ENCODE measurements at places on chromosomes 16 and 17. TPM values are rescaled to one million over a fixed set of nuclear protein-coding genes. Genes with fewer than 3 reads are reported as not detected.

- no peak overlapping the region for H3K27ac ChIP-seq
- no peaks in the 10 kb centered on the region for H3K36me3 ChIP-seq
- DNase-seq: no peak
- no peak overlapping the region for H3K4me3 ChIP-seq
- no peaks in the 10 kb centered on the region for H3K27me3 ChIP-seq
- no peaks in the 10 kb centered on the region for H3K4me1 ChIP-seq
These were observed 207.4 kb upstream of the WSB1 start for GRCh38 chr17:27086526-27086925.

GRCh38 chr16:68412061-68412460 lies 36.2 kb downstream of the SMPD3 start:
- H3K4me1 ChIP-seq: no peaks in the 10 kb centered on the region
- no peaks in the 10 kb centered on the region for H3K27me3 ChIP-seq
- no peak overlapping the region for H3K27ac ChIP-seq
- H3K4me3 ChIP-seq: no peak overlapping the region

DNA sequence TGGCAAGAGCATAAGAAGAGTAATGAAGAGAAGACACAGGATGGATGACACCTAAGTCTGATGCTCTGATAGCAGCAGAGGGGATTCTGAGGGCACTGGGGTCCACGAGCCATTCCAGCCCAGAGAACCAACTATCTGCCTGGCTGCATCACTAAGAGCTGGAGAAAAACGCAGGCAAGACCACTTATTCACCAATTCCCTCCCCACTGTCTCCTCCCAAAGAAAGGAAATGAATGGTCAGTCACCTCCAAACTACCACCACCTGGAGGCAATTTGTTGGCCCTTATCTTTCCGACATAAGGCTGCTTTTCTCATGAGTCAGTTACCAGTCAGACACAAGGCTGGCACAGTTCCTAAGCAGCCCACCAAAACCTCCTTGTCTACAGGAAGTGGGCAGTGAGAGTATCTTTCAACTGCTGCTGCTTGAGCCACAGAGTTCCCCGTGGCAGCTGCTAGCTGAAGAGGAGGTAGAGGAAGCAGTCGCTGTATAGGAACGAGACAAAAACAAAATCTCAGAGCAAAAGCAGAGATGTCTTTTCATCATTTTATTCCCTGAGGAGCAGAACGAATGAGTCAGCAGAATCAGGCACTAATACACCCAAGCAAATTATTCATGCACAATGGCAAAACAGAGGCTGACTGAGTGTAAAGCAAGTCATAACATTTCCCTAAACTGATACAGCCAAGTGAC lies 111.1 kb downstream of the SMG6 start:
- H3K27ac ChIP-seq: no peak overlapping the region
- peaks cover 66% of the 10 kb centered on the region for H3K36me3 ChIP-seq
- no peak for DNase-seq
- peaks cover 20% of the 10 kb centered on the region for H3K4me1 ChIP-seq
- H3K4me3 ChIP-seq: no peak overlapping the region

GRCh38 chr16:29012913-29013553 lies 28.2 kb downstream of the LAT start:
- H3K36me3 ChIP-seq: no peaks in the 10 kb centered on the region
- DNase-seq: no peak
- no peaks in the 10 kb centered on the region for H3K4me1 ChIP-seq
- no peak overlapping the region for H3K4me3 ChIP-seq
- H3K27ac ChIP-seq: no peak overlapping the region
- H3K27me3 ChIP-seq: no peaks in the 10 kb centered on the region

DNA sequence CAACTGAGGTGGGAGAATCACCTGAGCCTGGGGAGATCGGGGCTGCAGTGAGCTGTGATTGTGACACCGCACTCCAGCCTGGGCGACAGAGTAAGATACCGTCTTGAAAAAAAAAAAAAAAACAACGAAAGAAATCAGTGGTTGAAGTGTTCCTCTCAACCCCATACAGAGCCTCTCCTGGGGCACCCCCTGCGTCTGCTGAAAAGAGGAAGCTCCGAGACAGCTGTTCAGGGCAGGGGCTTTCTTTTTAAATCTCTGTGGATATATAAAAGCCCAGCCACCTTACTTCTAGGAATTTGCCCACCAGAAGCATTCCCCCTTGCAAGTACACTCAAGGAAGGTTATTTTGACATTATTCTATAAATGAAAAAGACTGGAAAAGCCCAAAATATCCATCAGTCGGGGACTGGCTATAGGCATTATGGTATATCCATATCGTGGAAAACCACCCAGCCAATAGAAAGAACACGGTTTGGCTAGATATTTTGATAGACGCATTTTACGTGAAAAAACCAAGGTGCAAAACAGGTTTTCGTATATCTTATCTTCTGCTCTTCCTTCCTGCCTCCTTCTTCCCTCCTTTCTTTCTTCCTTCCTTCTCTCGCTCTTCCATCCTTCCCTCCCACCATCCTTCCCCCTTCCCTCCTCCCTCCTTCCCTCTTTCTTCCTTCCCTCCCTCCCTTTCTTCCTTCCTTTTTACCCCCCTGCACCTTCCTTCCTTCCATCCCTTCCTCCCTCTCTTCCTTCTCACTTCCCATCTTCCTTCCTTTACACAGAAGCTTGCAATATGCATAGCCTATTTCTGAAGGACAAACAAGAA lies 9.2 kb upstream of the CCL22 start:
- H3K36me3 ChIP-seq: no peaks in the 10 kb centered on the region
- no peak for DNase-seq
- H3K4me1 ChIP-seq: no peaks in the 10 kb centered on the region
- H3K27me3 ChIP-seq: peaks cover 5% of the 10 kb centered on the region
- no peak overlapping the region for H3K4me3 ChIP-seq

GRCh38 chr16:89860747-89861304 lies 12.6 kb upstream of the TCF25 start:
- peaks cover 10% of the 10 kb centered on the region for H3K36me3 ChIP-seq
- DNase-seq: peak; percentile 95
- no peak overlapping the region for H3K27ac ChIP-seq
- no peak overlapping the region for H3K4me3 ChIP-seq

- peak; percentile 91 for DNase-seq
- peaks cover 7% of the 10 kb centered on the region for H3K4me1 ChIP-seq
- H3K36me3 ChIP-seq: peaks cover under 1% of the 10 kb centered on the region
- peaks cover 10% of the 10 kb centered on the region for H3K27me3 ChIP-seq
These were observed at the start of gene NHLRC4 for GRCh38 chr16:566475-567372. Gene NHLRC4, plus strand, starts transcription at chr16:567005. Its CDS starts 1,043 bp downstream, at chr16:568048.

The SLC47A1 gene
- total RNA-seq: 3.1 TPM

The KAT7 gene
- 81.7 TPM for total RNA-seq

GRCh38 chr16:79891458-79891857 lies 290.9 kb upstream of the MAF start:
- no peak for DNase-seq
- H3K4me3 ChIP-seq: no peak overlapping the region
- no peaks in the 10 kb centered on the region for H3K36me3 ChIP-seq
- no peak overlapping the region for H3K27ac ChIP-seq
- no peaks in the 10 kb centered on the region for H3K4me1 ChIP-seq
- H3K27me3 ChIP-seq: peaks cover 18% of the 10 kb centered on the region

- H3K4me1 ChIP-seq: peaks cover 13% of the 10 kb centered on the region
- H3K4me3 ChIP-seq: no peak overlapping the region
- no peak for DNase-seq
These were observed 315.1 kb upstream of the CCL2 start for GRCh38 chr17:33939959-33940358.

- no peaks in the 10 kb centered on the region for H3K36me3 ChIP-seq
- H3K4me3 ChIP-seq: no peak overlapping the region
- no peak for DNase-seq
- H3K4me1 ChIP-seq: peaks cover 7% of the 10 kb centered on the region
These were observed 207.9 kb downstream of the SNX29 start for GRCh38 chr16:12184419-12184917.

The ITGB4 gene
- 3.4 TPM for total RNA-seq

The CPHXL2 gene
- not detected for total RNA-seq

- H3K36me3 ChIP-seq: no peaks in the 10 kb centered on the region
- no peak overlapping the region for H3K4me3 ChIP-seq
- no peaks in the 10 kb centered on the region for H3K27me3 ChIP-seq
- no peak overlapping the region for H3K27ac ChIP-seq
These were observed 51.5 kb downstream of the LDHD start for GRCh38 chr16:75065149-75065505.

DNA sequence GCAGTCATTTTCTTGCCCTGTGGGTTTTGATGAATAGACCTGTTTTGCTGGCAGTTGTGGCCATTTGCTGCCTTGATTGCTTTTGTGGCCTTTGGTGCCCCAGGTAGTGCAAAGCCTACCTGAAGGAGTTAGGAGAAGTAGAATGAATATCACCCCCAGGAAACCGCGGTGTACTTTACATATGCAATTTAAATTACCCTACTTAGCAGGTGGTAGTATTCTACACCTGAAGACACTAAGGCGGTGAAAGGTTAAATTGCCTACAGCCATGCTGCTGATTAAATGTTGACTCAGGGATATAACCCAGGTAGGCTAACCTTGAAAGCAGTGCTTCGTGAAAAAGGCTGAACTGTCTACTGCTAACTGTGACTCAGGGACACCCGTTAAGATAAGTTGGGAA lies 27.2 kb upstream of the WWOX start:
- H3K27me3 ChIP-seq: peaks cover 19% of the 10 kb centered on the region
- DNase-seq: peak; percentile 76

- no peaks in the 10 kb centered on the region for H3K36me3 ChIP-seq
- no peak overlapping the region for H3K27ac ChIP-seq
- peaks cover 21% of the 10 kb centered on the region for H3K27me3 ChIP-seq
- H3K4me1 ChIP-seq: peaks cover 6% of the 10 kb centered on the region
- no peak for DNase-seq
These were observed 26.3 kb upstream of the ETV4 start for GRCh38 chr17:43572368-43572980.

DNA sequence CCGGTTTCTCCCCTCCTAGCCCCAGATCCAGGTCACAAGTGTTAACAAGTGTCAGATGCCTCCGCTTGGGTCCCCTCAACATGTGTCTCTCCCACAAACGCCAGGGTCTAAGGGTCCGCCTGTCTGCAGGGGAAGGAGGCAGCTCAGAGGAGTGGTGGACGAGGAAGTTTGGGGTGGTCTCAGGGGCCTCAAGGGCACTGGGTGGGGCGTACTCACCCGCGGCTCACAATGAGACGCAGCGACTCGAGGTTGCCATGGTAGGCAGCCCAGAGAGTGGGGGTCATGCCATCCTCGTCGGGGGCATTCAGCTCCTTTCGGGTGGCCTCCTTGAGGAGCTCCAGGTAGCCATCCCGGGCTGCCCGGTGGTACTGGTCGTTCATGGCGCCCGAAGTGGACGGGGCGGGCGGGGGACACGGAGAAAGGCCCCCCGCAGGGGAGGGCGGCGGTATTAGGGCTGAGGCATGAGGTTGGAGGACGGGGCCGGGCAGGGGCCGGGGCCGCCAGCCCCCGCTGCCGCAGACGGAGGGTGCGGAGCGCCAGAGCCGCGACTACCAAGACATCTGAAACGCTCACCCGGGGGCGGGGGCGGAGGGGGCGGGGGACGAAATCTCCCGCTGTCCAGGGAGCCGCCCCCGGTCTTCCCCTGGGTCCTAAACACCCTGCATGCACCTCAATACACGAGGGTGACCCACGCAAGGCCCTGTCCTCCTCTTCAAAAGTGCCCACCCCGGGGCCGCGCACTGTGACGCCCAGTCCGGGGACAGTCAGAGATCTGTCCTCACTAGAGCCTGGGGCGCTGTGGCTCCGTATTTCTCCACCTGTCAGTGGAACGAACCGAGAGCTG lies at the start of gene USH1G:
Gene USH1G (minus strand): TSS at position 562 of the 844 bp plus-strand sequence. CDS start 182 bp downstream, at position 380.
- no peak within 1 kb of the TSS for H3K27ac ChIP-seq
- H3K36me3 ChIP-seq: no peaks in the 10 kb centered on the region
- H3K27me3 ChIP-seq: peaks cover 65% of the 10 kb centered on the region
- no peak within 1 kb of the TSS for H3K4me3 ChIP-seq
- peak; percentile 79 for DNase-seq

The ERN1 gene
- 9.0 TPM for total RNA-seq

DNA sequence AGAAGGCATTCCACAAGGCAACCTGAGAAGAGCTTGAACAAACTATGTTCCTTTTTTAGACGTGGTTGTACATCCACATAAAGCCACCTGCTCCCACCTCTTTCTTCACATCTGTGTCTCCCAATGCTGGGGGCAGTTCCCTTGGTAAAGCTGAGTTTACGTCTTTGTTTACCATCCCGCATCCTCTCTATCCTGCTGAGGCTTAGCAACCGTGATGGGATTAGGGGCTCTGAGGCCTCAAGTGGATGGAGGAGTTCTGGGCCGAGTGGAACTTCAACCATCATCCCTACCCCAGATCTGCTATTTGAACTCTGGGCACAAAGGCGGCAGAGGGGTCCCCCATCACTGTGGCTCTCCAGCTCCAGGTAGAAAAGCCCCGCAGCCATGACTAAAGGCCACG lies 94.2 kb upstream of the CREBBP start:
- H3K36me3 ChIP-seq: no peaks in the 10 kb centered on the region
- no peaks in the 10 kb centered on the region for H3K27me3 ChIP-seq
- H3K27ac ChIP-seq: no peak overlapping the region
- DNase-seq: no peak
- H3K4me3 ChIP-seq: no peak overlapping the region

GRCh38 chr17:1906662-1907101 lies 76.9 kb downstream of the RPA1 start:
- H3K27me3 ChIP-seq: peaks cover 44% of the 10 kb centered on the region
- peaks cover 23% of the 10 kb centered on the region for H3K4me1 ChIP-seq
- no peak overlapping the region for H3K27ac ChIP-seq
- H3K4me3 ChIP-seq: no peak overlapping the region

The CSNK2A2 gene
- 117 TPM for total RNA-seq

The FNDC8 gene
- not detected for total RNA-seq

GRCh38 chr17:52235516-52235915 lies 77.0 kb upstream of the CA10 start:
- no peaks in the 10 kb centered on the region for H3K4me1 ChIP-seq
- H3K36me3 ChIP-seq: no peaks in the 10 kb centered on the region

- H3K4me3 ChIP-seq: no peak overlapping the region
- no peak for DNase-seq
- H3K27me3 ChIP-seq: peaks cover 28% of the 10 kb centered on the region
- no peaks in the 10 kb centered on the region for H3K36me3 ChIP-seq
These were observed 36.0 kb upstream of the SLC39A11 start for GRCh38 chr17:73128496-73128895.

DNA sequence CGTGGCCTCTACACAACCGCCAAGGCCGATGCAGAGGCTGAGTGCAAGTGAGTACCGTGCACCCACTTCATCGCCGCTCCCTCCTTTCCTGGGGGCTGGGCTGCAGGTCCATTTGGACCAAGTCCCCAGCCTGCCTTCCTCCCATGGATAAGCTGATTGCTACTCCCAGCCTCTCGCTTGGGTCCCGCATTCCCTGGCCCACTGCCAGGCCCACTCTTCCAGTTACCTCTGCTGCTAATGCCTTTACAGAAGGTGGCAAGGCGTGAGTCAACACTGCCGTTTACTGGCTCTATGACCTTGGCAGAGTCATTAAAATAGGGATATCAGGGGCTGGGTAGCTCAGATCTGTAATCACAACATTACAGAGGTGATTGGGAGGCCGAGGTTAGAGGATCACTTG lies 11.2 kb downstream of the SULT1A2 start:
- H3K27me3 ChIP-seq: no peaks in the 10 kb centered on the region
- H3K27ac ChIP-seq: no peak overlapping the region
- H3K36me3 ChIP-seq: peaks cover 20% of the 10 kb centered on the region
- no peak for DNase-seq
- no peak overlapping the region for H3K4me3 ChIP-seq
- no peaks in the 10 kb centered on the region for H3K4me1 ChIP-seq

GRCh38 chr17:50884439-50885311 lies 18.5 kb upstream of the TOB1 start:
- no peaks in the 10 kb centered on the region for H3K36me3 ChIP-seq
- H3K4me1 ChIP-seq: peaks cover 15% of the 10 kb centered on the region

Data from endodermal cell (in vitro differentiated cells).